ENCODE measurements at places on chromosomes 7 and 10.

GRCh38 chr10:103851261-103851660 lies 4.1 kb downstream of the SH3PXD2A start:
- no peaks in the 10 kb centered on the region for H3K36me3 ChIP-seq
- H3K4me3 ChIP-seq: no peak overlapping the region
- H3K27ac ChIP-seq: no peak overlapping the region
- H3K4me1 ChIP-seq: peaks cover 20% of the 10 kb centered on the region

DNA sequence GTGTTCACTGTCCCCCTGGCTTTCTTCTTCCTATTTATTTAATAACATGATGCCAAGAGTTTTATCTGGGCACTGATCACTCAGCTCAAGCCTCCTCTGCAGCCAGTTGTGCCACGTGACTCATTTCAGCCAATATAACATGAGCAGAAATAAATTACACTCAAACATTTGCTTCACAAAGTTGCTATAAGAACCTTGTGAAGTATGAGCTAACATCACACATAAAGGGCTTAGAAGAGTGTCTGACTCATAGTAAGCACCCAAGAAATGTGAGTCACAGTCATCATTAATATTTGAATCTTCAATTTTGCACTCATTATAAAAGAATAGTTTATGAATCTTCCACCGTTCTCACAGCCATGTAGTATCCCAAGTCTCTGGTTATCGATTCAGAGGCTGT lies 414.6 kb upstream of the NPVF start:
- H3K36me3 ChIP-seq: no peaks in the 10 kb centered on the region
- H3K27ac ChIP-seq: no peak overlapping the region
- no peak for DNase-seq
- no peaks in the 10 kb centered on the region for H3K4me1 ChIP-seq
- H3K27me3 ChIP-seq: no peaks in the 10 kb centered on the region

GRCh38 chr7:21946222-21946709 lies 567 bp upstream of the CDCA7L start:
- H3K36me3 ChIP-seq: peaks cover 4% of the 10 kb centered on the region
- peak overlapping the region; percentile 66 for H3K4me3 ChIP-seq
- peak overlapping the region; percentile 93 for H3K27ac ChIP-seq
- no peaks in the 10 kb centered on the region for H3K27me3 ChIP-seq
- no peak for DNase-seq

DNA sequence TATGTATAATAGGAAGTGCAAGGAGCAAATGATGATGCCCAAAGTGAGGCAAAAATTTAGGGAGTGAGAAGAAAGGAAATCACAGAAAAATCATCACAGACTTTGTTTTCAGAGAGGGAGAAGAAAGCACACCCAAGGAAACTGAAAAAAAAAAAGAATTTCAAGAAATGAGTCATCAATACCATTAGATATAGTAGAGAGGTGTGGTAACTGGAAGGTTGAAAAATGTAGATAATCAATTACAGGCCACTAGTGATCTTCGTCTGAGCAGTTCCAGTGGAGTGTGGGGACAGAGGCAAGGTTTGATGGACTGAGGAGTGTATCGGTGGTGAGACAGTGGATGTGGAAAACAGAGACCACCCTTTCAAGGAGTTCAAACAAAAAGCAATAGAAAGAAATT lies 31.7 kb downstream of the ASB4 start:
- peaks cover 17% of the 10 kb centered on the region for H3K27me3 ChIP-seq
- no peak overlapping the region for H3K4me3 ChIP-seq
- no peak overlapping the region for H3K27ac ChIP-seq

Data from SJSA1 (cell line).